ENCODE measurements at places on chromosomes 16 and 17.

- DNase-seq = no peak
Observed at GRCh38 chr17:77827039-77827438, 131.5 kb upstream of the TNRC6C start.

- DNase-seq = no peak
Observed at GRCh38 chr17:38711792-38712571, 6.9 kb downstream of the MLLT6 start.

- DNase-seq = peak; percentile 78
Observed at GRCh38 chr17:63700528-63701455, 867 bp upstream of the LIMD2 start.

DNA sequence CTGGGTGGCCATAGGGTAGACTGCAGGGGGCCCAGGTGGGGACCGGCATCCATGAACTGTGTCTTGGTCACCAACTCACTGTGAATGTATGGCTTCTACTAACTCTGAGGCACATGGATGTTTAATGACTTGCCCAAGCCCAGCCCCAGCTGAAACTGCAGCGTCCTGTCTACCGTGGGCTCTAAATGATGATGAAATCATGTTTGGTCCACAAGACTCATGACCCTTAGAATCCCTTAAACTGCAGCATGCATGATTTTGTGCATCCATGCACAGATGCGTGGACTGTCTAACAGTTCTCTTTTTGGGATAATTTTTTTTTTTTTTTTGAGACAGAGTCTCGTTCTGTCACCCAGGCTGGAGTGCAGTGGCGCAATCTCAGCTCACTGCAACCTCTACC is 32.4 kb upstream of the CREBBP start:
- no peak for DNase-seq

GRCh38 chr16:75385507-75386152 is 47.7 kb downstream of the CFDP1 start:
- DNase-seq = peak; percentile 90

DNA sequence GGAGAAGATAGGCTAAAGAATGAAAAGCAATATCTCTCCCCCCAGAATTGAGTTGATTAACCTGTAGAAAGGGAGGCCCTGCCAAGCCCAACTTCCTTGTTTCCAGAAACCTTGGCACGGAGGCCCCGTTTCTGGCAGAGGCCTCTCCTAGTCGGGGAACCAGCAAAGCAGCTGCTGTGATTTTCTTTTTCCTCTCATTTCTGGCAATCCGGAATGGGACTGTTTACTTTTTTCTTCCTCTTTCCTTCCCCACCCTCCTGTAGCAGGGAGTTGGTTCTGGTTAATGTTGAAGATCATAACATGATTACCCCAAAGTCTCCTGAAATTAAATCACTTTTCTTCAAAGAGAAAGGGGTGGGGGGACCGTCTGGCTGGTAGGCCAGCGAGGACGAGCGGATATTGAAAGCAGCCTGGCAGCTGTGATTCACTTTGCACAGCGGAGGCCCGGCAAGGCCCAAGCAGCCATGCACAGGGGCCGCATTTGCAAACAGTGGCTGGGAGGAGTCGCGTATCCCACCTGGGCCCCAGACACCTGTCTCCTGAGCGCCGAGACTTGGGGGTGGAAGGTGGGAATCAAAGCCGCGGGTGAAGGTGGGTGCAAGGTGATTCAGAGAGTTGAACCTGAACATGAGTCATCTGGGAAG is 51.5 kb downstream of the NTN1 start:
- DNase-seq = no peak

GRCh38 chr17:28911411-28912045 is 8.6 kb upstream of the DHRS13 start:
- no peak for DNase-seq

GRCh38 chr17:27529230-27529796 is 73.1 kb downstream of the KSR1 start:
- peak; percentile 50 for DNase-seq

- DNase-seq = no peak
Observed at GRCh38 chr16:87615621-87616041, 13.3 kb downstream of the JPH3 start.

DNA sequence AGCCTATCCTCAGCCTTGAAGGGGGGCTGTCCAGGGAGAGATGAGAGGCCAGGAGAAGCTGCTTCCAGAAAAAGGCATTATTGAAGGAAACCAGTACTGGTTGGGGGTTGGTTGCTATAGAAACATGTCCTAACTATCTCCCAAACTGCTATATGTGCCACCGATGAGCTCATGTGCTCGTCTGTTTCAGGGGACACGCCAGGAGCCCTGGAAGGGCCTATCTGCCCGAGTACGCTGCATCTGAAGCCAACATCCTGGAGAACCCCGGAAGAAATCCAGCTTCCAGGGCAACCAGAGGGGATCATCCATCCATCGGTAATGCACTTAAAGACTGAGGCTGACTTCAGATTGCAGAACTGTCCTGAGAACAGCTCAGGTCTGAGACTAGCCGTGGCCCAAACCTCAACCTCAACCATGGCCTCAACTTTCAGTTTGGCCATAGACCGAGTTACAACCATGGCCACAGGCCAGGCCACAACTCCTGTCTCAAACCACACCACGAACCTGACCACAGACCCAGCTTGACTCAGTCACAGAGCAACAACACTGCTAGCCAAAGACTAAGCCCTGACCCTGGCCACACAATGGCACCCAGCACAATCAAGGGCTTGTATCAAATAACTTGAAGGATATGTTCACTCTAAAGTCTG is 10.2 kb downstream of the PITPNM3 start:
- no peak for DNase-seq

- DNase-seq = no peak
Observed at GRCh38 chr17:77716289-77716926, 242.1 kb upstream of the TNRC6C start.

DNA sequence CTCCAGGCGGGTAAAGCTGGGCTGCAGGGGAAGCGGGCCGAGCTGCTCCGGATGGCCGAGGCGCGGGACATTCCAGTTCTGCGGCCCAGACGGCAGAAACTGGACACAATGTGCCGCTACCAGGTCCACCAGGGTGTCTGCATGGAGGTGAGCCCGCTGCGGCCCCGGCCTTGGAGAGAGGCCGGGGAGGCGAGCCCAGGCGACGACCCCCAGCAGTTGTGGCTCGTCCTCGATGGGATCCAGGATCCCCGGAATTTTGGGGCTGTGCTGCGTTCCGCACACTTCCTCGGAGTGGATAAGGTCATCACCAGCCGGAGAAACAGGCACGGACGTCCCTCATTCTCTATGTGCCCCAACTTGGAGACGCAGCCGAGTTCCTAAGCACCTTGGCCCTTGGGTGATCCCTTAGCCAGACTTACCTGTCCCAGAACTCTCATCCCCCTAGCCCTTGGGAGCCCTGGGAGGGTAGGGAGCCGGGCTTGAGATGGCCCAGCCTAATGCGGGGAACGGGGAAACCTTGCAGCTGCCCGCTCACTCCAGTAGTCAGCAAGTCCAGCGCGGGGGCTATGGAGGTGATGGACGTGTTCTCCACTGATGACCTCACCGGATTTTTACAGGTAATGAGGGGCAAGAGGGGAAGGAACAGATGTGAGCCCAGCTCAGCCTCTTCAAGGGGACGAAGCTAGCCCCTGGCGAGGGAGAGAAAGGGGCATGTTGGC is 806 bp downstream of the MRM1 start:
- peak; percentile 20 for DNase-seq

GRCh38 chr17:11094331-11094730 is 146.7 kb upstream of the SHISA6 start:
- DNase-seq = no peak

DNA sequence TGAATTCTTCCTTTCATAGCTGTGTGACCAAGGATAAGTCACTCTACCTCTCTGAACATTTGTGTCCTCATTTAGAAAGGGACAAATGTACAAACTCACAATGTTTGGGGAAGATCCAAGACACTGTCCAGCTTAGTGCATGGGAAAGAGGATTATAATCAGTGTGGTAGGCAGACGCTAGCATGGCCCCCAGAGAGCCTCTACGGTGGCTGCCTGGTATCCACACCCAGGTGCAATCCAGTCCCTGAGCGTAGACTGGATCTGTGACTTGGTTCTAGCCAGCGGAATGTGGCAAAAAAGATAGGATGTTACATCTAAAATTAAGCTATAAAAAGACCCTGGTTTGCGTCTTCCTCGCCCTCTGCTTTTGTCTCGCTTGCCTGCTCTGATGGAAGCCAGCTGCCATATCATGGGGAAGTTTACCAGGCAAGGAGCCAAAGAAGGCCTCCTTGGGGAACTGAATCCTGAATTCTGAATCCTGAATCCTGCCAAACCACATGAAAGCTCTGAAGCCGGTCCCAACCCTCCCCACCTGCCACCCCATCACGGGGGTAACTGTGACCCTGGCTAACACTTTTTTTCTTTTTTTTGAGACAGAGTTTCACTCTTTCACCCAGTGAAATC is 51.7 kb downstream of the PLXDC1 start:
- peak; percentile 38 for DNase-seq

GRCh38 chr17:31453896-31454295 is 62.4 kb downstream of the RAB11FIP4 start:
- no peak for DNase-seq

DNA sequence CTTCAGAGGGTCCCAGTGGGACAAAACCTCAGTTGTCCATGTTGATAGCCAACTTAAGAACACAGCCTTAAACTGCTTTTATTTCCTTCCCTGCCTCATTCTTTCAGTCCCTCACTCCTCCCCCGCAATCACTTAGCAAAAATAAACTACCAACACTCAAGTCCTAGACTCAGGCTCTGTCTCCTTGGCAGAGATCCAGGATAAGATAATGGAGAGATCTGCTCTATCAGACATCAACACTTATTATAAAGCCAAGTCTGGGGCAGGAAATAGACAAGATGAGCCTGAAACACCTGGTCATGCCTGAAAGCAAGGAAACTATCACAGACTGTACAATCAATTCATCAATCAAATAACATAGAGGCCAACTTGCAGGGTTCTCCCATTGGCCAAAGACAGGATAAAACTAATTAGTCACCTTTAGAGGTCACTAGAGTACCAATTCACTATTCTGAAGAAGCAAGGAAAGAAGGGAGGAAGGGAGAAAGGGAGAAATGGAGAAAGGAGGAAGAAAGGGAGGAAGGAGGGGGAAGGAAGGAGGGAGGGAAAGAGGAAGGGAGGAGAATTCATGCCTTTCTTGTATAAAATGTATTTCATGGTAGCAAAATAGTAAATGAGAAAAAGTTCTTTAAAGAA is 15.7 kb downstream of the HYDIN start:
- DNase-seq = peak; percentile 21

- no peak for DNase-seq
Observed at GRCh38 chr17:65147955-65148354, 10.8 kb downstream of the RGS9 start.

DNA sequence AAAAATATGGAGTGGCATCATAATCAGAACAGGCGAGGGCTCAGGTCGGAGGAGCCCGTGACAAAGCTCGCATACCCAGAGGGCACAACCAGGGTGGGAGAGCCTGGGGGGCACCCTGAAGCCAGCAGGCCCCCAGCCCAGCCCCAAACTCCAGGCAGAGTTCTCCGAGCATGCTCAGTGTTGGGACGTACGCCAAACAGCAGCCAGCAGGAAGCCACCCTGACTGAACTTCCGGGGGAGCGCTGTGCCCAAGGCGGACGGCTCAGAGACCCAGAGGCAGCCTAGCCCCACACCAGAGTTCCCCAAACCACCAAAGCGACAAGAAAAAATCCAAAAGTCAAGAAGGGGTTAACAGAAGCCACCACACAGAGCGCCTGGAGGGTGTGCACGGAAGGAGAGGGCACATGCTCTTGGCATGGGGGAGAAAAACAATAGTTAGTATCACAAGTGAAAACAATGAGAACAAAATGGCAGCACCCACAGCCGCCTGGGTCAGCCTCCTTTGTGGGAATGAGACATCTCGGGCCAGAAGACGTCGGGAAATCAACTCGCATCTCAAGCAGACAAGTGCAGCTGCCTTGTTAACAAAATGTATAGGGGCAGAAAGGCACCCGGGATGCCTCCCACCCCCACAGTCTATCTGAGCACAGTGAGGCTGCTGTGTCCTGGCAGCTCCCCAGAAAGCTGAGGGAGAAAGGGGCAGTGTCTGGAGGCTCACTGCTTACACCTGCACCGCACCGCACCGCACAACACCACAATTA is 11.9 kb downstream of the EXOC7 start:
- DNase-seq = no peak

- peak; percentile 29 for DNase-seq
Observed at GRCh38 chr16:86975445-86975844, 341.7 kb downstream of the C16orf95 start.

GRCh38 chr17:39664581-39665561 is at the start of gene TCAP:
TCAP (plus strand) TSS chr17:39665349; CDS start chr17:39665360, 11 bp downstream.
- DNase-seq = no peak

DNA sequence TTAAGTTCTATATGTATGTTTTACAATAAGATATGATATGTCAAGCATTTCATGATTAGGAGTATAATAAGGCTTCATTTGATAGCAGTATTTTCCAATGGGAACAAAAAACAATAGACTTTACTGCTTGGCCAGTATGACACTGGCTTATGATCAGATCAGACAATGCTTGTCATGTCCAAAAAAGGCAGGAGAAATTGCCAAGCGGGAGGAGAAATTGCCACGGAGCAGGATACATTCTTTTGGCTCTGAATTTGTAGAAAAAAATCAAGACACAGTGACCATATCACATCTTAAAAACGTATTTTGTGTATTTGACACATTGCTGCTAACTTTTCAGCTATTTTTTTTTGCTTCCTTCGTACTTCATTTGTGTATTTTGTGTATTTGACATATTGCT is 404.1 kb downstream of the CNTNAP4 start:
- DNase-seq = no peak

DNA sequence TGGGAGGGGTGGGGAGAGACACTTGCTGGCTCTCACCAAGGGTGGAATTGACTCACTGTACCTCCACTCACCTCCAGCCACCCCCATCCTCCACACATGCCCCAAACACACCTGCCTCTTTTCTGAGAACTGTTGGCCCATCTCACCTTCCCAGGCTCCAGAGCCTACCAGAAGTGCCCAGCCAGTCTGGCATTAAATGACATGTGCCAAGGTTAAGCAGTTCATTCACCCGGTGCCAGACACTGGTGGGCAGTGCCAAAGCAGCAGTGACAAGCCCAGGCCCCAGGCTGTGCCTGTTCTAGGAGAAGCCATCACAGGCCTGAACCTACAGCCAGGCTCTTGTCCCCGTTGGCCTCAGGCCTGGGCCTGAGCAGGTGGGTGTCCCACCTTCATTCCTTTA is 11.2 kb downstream of the MVP start:
- DNase-seq = no peak

- no peak for DNase-seq
Observed at GRCh38 chr16:2825906-2826305, 4.2 kb upstream of the ZG16B start.

DNA sequence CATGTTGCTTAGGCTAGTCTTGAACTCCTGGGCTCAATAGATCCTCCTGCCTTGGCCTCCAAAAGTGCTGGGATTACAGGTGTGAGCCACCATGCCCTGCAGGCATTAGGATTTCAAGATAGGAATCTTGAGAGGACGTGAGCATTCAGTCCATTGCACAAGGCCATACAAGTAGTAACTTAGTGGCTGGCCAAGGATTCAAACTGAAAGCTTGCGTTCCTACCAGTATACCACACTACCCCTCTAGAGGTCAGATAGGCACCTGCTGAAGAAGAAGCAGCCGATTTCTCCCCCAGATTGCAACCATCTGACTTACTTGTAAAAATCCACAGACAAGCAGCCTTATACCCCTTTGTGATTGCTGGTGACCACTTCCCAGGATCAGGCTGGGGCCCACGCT is 80.9 kb downstream of the CACNG3 start:
- DNase-seq = no peak

GRCh38 chr17:75909812-75910274 is 5.2 kb upstream of the MRPL38 start:
- no peak for DNase-seq
